OCI-LY7 (cell line): ENCODE measurements at places on chromosomes 12 and 14. TPM values are rescaled to one million over a fixed set of nuclear protein-coding genes. Genes with fewer than 3 reads are reported as not detected.

AICDA gene
- total RNA-seq: 38.5 and 55.9 TPM in 2 replicates

ANO4 gene
- total RNA-seq: not detected in 2 replicates

SLC17A8 gene
- not detected in 2 replicates for total RNA-seq

ABCC9 gene
- not detected in 2 replicates for total RNA-seq

IFNG gene
- total RNA-seq: not detected in 2 replicates

CEP83 gene
- 29.7 and 34.5 TPM in 2 replicates for total RNA-seq

GYS2 gene
- total RNA-seq: not detected in 2 replicates

PXN gene
- 22.9 and 25.9 TPM in 2 replicates for total RNA-seq

TAS2R14 gene
- 2.4 and 2.8 TPM in 2 replicates for total RNA-seq

NXPH4 gene
- 9.8 and 10.5 TPM in 2 replicates for total RNA-seq

ACOT6 gene
- total RNA-seq: not detected in 2 replicates

RASSF8 gene
- not detected in 2 replicates for total RNA-seq

IL22 gene
- not detected in 2 replicates for total RNA-seq
